ENCODE measurements at places on chromosomes 16 and 17. TPM values are rescaled to one million over a fixed set of nuclear protein-coding genes. Genes with fewer than 3 reads are reported as not detected.

TMEM114 gene
- not detected for total RNA-seq

HSD11B2 gene
- 0.86 TPM for total RNA-seq

C17orf67 gene
- 3.5 TPM for total RNA-seq

MT3 gene
- total RNA-seq, result not detected

CDT1 gene
- total RNA-seq, result 16.6 TPM

FBXO47 gene
- total RNA-seq, result not detected

SMPD3 gene
- total RNA-seq, result 0.25 TPM

CAMKK1 gene
- total RNA-seq, result 4.3 TPM

ITGA2B gene
- total RNA-seq, result 0.52 TPM

KRT24 gene
- total RNA-seq, result not detected

ABCC12 gene
- total RNA-seq, result not detected

JPH3 gene
- not detected for total RNA-seq

CCL3 gene
- not detected for total RNA-seq

BAIAP3 gene
- 0.75 TPM for total RNA-seq

KRT9 gene
- total RNA-seq, result 0.21 TPM

OR4D1 gene
- total RNA-seq, result not detected

IL21R gene
- total RNA-seq, result 0.21 TPM

PRSS36 gene
- total RNA-seq, result 1.0 TPM

CD7 gene
- 0.71 TPM for total RNA-seq

NHERF2 gene
- 8.5 TPM for total RNA-seq

OR2C1 gene
- total RNA-seq, result not detected

ZNF594 gene
- total RNA-seq, result 1.9 TPM

SOCS7 gene
- 32.1 TPM for total RNA-seq

All from MCF 10A (cell line).